ENCODE measurements at places on chromosomes 2 and 18.

GRCh38 chr2:199979832-199980628, 24.6 kb downstream of the MAIP1 start:
- peak; percentile 69 for DNase-seq

DNA sequence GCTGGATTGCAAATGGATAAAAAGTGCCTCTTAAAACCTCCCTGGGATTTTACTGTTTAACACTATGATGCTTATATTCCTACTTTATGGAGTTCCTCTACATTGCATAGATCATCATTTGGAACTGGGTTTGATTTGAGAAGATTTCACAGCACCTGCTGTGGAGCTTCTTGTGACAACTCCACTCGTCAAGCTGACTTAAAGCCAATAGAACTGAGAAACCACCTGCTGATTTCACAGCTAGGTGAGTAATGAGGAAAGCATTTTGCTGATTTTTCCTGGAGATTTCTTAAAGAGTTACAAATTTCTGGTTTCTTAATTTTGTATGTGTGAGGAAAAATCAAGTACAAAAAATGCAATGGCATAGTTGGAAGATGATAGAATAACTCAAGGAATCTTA, 739.1 kb upstream of the LRRTM1 start:
- DNase-seq = no peak

- no peak for DNase-seq
Measured at GRCh38 chr2:190802626-190803209, 77.9 kb upstream of the GLS start.

DNA sequence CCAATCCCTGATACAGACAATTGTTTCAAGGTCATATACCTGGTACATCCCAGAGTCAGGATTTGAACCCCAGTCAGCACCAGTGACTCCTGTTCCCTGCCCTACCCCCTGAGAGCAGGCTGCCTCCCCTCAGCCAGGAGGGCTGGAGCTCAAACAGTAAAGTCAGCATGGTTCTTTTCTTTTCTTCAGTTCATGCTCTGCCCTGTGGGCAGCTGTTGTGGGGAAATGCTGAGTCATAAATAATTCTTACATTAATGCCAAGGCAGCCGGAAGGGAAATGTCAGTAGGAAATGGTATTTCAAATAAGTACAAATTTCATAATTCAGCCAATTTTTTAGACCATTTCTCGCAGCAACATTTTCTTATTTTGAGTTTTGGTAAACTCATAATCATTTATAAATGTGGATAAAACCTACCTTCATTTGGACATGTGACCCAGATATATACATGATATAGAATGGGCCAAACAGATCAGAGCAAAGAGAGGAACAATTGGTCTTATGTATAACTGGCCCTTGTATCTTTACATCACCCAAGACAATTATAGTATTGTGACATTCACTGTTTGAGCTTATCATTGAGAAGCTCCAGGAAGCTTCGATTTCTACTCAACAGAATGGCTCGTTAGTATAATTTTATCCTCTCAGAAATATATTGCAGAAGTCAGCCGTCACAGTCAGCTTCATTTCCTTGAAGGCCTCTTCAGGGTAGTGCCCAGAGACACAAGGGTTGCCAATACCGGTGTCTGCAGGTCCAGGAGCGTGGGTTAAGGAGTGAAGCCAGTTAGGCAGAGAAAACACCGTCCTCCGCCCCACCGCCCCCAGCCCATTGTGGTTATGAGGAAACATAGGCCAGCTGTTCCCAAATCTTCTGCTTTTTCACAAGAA, 28.0 kb upstream of the SCYGR1 start:
- DNase-seq = no peak

GRCh38 chr2:106664669-106665068, 177.5 kb downstream of the CD8B2 start:
- no peak for DNase-seq

GRCh38 chr2:174771631-174772471, 7.6 kb upstream of the CHRNA1 start:
- peak; percentile 23 for DNase-seq

- no peak for DNase-seq
Measured at GRCh38 chr2:119879502-119879901, 119.8 kb downstream of the PTPN4 start.

- DNase-seq = no peak
Measured at GRCh38 chr2:30820381-30821055, 13.3 kb upstream of the CAPN13 start.

- no peak for DNase-seq
Measured at GRCh38 chr18:29321561-29321960, 1144.6 kb upstream of the CDH2 start.

DNA sequence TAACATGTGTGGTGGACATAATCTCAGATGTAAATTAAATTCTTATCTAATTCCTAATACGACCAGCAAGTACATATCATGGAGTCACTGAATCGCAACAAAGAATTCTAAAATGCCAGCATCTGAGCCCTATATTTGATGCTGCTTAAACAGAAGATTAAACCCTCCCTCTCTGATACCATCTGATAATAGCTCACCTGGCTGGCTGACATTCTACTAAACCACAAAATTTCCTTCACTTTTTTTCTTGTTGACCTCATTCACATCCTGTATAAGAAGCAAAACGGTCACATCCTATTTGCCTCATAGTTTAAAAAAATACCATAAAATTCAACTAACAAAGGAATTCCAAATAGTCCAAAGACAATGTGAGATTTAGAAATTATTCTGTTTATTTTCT, 371.6 kb upstream of the SLC8A1 start:
- no peak for DNase-seq
